ENCODE measurements at places on chromosomes 1 and 21.

GRCh38 chr1:100713626-100714025, 5.9 kb upstream of the VCAM1 start:
- DNase-seq: no peak

DNA sequence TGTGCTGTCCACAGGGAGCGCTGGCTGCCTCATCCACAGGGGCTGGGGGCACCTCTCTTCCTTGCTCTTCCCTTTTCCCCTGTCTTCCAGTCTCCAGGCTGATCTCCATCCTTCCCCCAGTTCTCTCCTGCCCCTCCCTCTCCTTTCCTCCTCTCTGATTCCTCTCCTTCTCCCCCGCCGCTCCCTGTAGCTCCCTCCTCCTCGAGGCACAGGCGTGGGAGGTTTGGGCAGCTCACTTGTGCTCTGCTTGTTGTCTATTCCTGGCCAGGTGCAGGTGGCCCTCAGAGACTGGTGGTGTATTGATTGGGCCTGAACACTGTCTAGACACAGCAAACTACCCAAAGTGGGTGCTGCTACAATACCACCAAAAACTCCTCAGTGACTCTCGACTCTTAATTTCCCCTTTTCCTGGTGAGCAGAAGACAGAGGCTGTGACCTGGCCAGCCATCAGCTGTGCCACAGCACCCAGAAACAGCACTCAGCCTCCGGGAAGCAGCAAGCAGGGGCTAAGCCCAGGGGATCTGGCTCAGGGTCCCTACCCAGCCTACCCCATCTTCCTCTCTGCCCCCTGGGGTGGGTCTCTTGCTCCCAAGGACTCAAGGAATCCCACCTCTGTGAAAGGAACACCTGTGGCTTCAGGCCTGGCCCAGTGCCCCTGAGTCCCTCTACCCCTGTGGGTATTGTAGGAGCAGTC, 93.3 kb downstream of the DDX20 start:
- peak; percentile 17 for DNase-seq

GRCh38 chr1:67687198-67687545, 2.2 kb downstream of the GADD45A start:
- no peak for DNase-seq

GRCh38 chr1:46520063-46520911, 30.7 kb downstream of the DMBX1 start:
- DNase-seq: no peak

- no peak for DNase-seq
These were observed 51.8 kb downstream of the LGR6 start for GRCh38 chr1:202245391-202245790.

DNA sequence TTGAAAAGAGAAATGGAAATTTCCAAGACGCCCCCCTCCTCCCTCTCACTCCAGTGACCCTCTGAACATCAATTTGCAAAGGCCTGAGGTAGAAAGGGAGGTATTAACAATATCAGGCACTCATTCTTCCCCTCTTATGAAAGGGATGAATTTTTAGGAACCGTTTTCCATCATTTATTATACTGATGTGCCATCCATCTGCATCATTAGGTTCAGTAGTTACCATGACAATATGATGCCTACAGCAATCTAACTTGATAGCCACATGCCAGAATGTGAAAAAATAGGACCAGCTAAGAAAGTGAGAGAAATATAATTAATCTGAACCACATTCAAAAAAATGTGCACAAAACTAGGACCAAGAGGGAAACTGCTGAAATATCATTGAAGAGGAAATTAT, 40.9 kb downstream of the SEC16B start:
- DNase-seq: no peak

- DNase-seq: no peak
These were observed 2.9 kb downstream of the GPATCH3 start for GRCh38 chr1:26897351-26897750.

DNA sequence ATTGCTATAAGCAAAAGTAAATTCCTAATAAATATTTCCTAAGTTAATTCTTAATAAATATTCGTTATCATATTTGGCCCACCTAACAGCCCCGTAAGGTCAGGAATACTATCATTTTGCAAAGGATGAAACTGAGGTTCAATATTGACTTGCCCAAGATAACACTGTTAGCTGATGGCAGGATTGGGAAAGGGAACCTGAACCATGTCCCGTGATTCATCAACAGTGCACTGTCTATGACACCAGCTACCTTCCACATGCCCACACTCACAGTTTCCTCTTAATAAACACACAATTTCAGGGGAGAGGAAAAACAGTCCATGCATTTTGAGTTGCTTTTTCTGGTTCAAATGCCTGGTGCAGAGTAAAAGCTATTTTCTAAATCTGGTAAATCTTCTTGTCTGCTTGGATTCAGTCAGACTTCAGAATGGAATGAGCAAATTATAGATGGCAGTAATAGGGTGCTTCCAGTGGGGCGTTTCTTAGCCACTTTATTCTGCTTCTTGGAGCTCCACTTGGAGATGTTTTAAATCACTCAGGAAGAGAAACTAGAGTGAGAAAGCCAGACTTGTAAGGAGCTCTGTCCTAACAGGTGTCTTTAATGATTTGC, 354.6 kb downstream of the PDE4B start:
- no peak for DNase-seq

GRCh38 chr1:88029142-88029541, 654.9 kb upstream of the PKN2 start:
- no peak for DNase-seq

DNA sequence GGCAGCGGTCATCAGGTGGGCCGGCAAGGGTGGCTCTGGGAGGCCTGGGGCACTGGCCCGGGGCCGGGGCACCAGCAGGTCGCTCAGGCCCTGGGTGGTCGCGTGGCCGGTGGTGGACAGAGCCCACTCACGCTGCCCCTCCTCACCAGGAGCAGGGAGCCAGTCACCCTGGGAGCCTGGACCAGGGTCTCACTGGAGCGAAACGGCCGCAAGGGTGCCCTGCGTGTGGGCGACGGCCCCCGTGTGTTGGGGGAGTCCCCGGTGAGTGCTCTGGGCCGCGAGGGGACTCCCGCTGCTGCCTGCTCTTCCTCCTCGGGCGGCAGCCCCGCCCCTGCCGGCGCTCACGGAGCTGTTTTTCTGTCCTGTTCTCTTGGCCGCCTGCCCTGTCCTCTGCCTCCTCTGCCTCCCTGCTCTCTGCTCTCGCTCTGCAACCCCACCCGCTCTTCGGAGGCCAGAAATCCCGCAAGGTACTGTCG, 23.5 kb downstream of the RNF223 start:
- DNase-seq: no peak

GRCh38 chr1:48061162-48062136, 64.3 kb upstream of the TRABD2B start:
- peak; percentile 10 for DNase-seq

- DNase-seq: no peak
These were observed 1563.7 kb downstream of the NCAM2 start for GRCh38 chr21:22561946-22562345.
